Stromal cell of bone marrow (primary cell): ENCODE measurements at places on chromosomes 11 and 22.

DNA sequence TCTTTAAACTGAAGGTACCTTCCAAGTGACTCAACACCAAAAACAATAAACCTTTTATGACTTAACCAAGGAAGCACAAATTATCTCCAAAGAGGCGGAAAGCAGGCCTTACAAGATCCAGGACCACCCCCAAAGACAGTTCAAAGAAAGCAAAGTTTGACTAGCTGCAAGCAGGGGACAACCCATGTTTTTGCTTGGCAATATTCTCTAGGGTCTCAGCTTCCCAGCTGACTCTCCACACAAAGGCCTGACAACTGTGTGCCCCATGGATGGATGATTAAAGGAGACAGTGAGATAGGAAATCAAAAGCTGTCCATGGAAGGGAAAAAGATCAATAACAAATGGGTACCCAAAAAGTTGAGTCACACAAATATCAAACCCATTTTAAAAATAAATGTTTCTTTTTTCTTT is 232.2 kb downstream of the DDX10 start:
- no peak for DNase-seq

DNA sequence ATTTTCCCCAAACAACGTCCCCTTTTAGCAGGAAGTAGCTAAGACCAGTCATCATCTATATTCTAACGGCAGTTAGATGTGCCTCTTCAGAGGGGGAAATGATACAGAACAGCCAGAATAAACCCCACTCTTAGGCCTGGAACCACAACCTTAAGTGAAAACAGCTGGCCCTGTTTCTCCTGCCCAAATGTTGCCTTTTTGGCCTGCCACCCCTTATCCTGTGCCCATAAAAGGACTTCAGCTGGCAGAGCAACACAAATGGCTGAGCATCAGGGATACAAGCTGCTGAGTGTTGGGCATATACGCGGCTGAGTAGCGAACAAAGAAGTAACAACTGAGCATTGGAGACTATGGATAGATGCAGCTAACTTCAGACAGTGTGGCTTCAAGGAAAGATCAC is 1491.4 kb downstream of the LRRC4C start:
- no peak for DNase-seq

GRCh38 chr22:34064696-34065095 is 144.4 kb upstream of the LARGE1 start:
- DNase-seq = no peak

DNA sequence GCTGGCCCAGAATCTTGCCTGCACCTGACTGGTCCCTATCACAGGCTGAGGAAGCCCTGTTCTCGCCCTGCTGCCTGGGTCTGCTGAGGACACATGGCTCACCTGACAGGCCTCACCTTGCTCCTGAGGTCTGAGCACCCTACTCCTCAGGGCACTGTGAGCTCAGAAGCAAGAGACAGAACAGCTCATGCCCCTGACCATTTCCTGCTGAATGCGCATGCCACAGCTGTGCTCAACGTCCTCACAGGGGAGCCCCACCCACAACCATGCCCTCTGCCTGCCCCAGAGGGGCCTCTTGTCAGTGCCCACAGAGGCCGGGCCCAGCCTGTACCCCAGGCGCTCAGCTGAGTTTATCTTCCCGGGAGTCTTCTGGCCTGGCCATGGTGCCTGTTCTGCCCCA is 2.8 kb upstream of the TSPO start:
- no peak for DNase-seq

DNA sequence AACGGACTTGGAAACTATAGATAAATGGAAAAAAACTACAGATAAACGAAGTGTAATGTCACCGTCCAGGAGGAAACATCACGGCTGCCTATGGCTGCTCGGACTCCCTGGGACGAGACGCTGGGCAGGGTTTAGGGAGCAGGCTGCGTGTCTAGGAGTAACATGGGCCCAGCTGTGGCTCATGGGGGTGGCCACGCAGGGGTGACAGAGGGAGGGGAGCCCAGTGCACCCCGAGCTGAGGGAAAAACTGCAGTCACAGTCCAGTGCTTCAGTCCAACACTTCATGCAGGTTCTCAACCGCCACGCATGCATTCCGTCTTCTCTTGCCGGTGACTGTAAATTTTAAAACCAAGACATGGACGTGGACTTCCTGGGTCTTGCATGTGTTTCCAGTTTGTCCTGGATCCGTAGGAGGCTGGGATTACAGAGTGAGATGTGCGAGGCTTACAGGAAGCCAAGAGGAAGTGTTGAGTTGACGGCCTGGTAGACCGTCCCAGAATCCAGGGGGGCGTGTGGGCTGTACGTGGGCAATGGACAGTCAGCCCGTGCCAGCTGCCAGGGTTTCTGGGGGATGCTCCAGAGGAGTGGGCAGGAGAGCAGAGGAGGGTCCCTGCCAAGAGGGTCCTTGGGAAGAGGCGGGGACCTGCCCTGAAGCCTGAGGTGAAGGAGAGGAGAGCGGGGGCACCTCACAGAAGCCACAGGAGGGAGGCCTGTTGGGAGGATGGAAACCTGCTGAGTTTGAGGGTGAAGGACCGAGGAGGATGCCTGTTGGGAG is 691.4 kb downstream of the BRD1 start:
- no peak for DNase-seq

GRCh38 chr11:44992181-44992582 is 41.5 kb upstream of the TP53I11 start:
- no peak for DNase-seq

DNA sequence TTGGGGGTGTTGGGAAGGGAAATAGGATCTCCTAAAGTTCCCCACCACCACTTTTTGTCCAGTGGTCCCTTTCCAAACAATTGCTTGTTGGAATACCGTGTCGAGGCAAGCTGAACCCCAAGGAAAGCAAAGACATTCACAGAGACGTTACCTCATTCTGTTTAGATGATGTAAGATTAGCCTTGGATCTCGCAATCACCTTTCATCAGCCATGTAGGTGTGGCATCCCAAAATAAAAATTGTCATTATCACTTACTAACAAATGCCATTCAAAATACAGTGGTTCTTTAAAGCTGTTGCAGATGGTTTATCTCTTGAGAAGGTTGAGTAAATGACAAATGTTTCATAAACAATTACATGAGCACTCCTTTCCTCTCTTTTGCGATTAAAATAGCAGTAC is 86.5 kb upstream of the SLC25A18 start:
- no peak for DNase-seq

DNA sequence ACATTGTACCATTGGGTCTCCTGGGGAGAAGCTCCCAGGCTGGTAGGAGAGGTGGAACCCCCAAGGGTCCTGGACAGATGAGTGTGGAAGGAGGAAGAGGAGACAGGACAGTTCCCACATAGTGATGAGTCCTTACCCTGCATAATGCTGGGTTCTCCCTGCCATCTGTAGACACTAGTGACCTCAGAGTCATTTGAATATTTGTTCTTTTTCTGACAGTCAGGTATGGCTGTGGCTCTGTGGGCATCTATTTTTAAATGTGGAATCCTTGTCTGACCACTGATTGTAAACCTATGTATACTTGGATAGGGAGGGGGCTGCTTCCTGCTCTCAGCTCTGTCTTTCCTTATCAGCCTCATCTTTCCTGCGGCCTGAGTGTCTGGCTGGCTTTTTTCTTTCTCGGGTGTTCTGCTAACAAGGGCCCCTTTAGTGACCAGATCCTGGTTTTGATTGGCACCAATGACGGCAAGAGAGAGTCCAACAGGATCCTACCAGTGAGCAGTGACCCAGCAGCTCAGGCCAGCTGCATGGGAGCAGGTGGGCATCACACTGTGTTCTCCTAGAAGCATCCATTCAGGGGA is 2.6 kb upstream of the SLC5A1 start:
- DNase-seq = no peak

DNA sequence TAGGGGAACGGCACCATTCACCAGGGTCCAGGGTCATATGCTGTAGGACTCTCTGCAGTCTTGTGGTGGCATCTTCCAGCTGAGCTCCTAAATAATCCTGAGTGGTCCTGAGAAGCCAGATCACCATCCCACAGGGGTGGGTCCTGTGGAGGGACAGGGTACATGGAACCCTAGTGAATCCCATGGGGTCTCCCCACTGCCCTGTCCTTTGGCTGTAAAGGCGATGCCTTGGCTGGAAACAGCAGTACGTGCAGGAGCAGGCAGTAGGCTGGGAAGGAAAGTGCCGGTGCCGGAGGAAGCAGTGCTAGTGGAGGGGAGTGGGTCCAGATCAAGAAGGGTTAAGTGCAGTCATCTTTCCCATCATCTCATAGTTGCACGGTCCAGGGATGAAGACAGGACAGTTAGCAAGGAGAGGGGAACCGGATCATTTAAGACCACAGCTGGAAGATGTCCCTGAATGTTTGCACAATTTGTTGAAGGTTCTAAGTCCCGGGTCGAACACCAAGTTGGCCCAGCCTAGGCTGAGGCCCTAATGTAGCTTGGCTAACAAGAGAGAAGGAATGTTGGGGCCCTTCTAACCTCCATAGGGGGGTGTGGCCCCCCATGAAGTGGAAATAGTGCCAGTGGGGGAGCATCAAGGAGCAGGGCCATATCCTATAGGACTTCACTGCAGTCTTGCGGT is 18.1 kb downstream of the TSPAN32 start:
- no peak for DNase-seq

DNA sequence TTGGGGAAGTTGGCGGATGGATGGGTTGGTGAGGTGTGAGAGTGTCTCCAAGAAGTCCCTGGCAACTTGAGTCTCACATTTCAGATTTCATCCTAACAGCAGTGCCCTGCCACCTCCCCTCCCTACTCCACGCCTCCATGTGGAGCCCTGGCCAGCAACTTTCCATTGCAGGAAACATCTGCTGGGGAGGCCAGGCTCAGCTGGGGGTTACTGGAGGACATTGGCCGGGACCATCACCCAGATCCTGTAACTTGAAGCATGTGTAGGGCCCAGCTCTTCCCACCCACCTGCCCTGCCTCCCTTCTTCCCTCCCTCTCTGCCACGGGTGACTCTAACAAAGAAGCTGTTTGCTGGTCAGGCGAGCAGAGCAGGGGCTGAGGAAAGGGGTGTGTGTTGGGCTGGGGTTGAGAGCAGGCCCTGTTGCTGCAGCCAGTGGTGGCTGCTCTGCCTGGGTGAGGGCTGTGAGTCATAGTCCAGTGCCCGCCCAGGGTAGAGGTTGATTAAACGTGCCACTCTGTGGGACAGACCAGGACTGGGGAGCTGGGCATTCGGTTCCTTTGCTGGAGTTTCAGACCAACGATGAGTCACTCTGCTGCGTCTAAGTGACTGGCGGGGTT is 64.0 kb downstream of the SCN3B start:
- peak; percentile 23 for DNase-seq

DNA sequence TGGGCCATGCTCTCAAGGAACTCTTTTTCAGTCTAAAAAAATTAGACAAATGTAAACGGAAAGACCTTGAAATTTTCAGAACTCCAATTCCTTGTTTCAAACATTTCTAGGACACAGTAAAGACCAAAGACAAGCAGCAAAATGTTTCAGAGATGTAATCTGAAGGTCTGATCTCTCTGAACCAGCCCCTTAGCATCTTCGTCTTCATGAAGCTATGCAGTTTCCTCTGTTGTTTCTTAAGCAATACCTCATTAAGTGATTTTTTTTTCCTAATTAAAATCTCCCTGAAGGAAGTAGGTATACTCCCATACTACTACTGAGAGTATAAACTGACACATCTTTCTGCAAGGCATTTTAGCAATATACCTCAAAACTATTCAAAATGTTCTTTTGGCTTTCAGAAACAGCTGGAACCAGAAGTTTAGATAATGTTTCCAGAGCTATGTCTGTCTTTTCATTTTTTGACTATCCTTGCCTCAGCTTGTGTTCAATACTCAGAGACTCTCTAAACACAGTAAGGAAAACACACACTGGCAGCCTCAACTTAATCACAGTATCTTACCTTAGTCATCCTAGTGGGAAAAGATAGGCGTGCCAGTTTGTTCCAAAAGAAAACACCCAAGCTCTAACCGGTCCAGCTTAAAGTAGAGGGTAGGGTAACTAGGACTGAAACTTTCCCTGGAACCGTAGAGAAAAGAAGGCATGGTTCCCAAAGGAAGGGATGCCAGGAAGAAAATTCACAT is 25.1 kb downstream of the SBF2 start:
- no peak for DNase-seq

GRCh38 chr11:2327032-2327431 is 25.2 kb downstream of the TSPAN32 start:
- DNase-seq = no peak

DNA sequence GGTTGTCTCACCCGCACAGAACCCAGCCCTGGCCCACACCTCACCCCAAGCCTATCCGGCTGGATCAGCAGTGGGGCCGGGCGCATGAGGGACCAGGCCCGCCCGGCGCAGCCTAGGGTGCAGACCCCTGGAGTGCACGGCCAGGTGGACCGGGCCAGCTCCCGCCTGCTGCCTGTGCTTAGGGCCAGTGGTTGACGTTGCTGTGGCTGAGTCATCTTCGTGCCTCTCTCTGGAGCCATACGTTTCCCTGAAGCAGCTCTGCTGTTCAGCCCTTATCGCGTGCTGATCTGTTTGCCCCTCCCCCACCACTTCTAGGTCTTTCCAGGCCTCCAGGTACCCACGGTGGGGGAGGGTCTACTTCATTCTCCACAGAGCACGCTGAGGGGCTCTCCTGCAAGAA is 39.5 kb downstream of the CDKN1C start:
- DNase-seq = no peak

- DNase-seq = no peak
Observed at GRCh38 chr22:40309631-40310030, 36.7 kb upstream of the ADSL start.
